ENCODE measurements at places on chromosomes 4 and X.

DNA sequence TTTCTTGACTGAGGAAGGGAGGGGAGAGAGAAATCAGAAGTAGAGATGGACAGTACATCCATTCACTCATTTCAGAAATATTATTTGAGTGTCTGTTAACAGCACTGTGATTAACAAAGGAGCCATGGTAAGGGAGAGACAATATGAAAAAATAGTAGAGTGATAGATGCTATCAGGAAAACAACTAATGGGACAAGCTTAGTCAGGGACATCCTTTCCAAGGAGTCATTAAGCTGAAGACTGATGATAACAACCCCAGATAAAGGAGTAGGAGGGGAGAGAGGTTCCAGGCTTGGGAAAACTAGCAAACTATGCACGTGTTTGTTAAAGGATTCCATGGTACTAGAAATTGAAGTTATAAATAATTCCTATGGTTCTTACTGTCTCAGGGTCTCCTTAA, 122.2 kb downstream of the CBR4 start:
- no peak for DNase-seq

DNA sequence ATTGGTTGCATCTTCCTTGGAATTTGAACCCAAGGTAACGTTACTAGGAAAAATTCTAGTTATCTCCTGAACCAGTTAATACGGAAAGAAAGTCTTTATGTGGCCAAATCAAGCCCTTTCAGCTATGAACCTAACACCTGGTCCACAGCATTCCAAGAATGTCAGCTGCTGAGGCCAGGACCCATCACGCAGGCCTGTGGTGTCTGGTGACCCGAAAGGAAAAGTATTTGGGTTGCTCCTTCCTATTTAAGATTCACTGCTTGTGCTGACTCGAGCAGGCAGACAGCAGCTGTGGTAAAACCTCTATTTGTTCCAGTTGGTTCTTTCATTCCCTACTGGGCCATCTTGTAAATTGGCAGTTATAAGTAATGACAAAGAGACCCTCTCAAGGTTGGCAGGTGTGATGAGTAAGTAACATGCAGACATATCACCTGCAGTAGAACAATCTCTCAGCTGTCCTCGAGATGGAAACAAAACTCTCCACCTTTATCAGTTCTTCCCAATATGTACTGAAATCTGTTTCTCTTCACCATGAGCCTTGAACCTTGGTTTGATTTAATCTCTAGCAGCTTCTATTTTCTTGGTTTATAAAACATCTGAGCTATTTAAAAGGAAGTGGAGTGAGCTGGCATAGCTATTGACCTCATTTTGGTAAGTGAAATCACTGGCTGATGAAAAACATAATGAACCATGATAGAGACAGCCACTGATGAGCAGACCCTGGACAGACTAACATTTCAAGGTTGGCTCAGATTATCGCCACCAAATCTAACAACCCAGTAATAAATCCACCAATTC, 182.1 kb upstream of the SMIM31 start:
- DNase-seq: no peak

- no peak for DNase-seq
Observed at GRCh38 chr4:1703867-1704266, 8.3 kb downstream of the SLBP start.

GRCh38 chr4:122784261-122784660, 42.4 kb upstream of the FGF2 start:
- DNase-seq: no peak

All from esophagus muscularis mucosa (tissue), 4 donors.